Neural crest cell (in vitro differentiated cells): ENCODE measurements at places on chromosomes 6 and 20. TPM values are rescaled to one million over a fixed set of nuclear protein-coding genes. Genes with fewer than 3 reads are reported as not detected.

GRCh38 chr6:129263176-129263575, 380.2 kb downstream of the LAMA2 start:
- no peak for DNase-seq

GRCh38 chr6:148414836-148415235, 72.2 kb downstream of the SASH1 start:
- DNase-seq: no peak

GRCh38 chr20:13515796-13516558, 122.8 kb downstream of the TASP1 start:
- DNase-seq: no peak

Gene GABRR1
- total RNA-seq: 0.12 TPM in 1 of 2 replicates, not detected in the other

DNA sequence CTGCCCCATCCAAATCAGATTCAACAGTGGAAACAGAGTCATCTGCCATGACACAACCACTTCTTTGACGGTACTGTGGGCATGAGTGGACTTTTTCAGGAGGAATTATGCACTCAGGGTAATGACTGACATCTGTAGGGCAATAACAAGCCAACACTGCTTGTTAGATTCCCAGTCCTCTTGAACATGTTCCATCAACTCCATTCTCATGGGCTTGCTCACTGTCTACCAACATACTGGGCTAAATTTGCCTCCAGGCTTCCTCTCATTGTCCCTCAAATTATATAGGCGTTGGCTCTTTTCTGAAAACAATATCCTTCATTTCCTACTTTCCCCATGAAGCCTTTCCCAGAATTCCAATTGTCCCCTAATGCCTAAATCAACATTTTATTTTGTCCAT, 43.1 kb downstream of the ANKEF1 start:
- DNase-seq: no peak

- DNase-seq: no peak
These were observed 6.8 kb downstream of the SLC29A1 start for GRCh38 chr6:44230034-44230675.

DNA sequence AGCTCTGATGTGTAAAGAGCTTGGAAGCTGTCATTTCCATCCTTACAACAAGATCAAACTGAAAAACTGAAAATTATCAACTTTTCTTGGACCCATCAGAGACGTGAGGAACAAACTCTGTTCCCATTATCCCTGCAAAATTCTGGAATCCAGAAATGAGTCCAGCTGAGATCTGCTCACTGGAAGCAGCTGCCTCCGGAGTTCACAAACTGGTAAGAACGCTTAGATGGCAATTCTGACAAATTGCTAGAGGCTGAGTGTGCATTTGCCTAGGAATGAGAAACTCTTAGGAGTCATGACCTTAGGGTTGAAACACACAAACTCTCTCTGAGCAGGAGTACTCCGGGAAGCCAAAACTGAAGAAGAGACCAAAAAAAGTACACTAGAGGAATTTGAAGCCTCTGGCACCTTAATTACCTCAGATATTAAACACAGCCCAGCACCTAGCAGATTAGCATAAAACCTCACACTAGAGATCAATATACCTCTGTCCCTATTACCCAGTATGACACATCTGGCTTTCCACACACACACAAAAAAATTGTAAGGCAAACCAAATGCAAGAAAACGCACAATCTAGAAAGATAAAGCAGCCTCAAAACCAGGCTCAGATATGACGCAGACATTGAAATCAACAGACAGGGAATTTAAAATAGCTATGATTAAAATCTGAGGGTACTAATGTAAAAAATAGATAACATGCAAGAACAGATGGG, 233.5 kb upstream of the SGK1 start:
- no peak for DNase-seq
